Lower lobe of right lung (tissue), 2 donors: ENCODE measurements at places on chromosomes 16 and 17. TPM values are rescaled to one million over a fixed set of nuclear protein-coding genes. Genes with fewer than 3 reads are reported as not detected.

DNA sequence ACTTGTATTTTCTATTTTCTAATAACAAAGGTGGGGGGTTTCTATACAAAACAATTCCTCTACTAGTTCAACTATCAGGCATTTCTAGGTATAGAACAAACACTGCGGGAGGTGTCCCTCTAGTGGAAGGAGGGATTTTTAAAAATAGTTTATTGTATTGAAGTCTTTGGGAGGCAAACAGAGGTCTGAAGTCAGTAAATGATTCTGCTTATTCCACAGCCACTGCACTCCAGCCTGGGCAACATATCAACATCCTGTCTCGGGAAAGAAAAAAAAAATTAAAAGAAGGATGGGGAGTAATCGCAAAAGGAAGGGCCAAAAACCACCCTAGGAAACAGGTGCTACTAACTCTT lies 648 bp upstream of the ERCC4 start:
- DNase-seq = no peak

MYH8 gene
- not detected for total RNA-seq

- DNase-seq = no peak
These were observed 12.0 kb downstream of the ARL4D start for GRCh38 chr17:43410557-43411368.

DNA sequence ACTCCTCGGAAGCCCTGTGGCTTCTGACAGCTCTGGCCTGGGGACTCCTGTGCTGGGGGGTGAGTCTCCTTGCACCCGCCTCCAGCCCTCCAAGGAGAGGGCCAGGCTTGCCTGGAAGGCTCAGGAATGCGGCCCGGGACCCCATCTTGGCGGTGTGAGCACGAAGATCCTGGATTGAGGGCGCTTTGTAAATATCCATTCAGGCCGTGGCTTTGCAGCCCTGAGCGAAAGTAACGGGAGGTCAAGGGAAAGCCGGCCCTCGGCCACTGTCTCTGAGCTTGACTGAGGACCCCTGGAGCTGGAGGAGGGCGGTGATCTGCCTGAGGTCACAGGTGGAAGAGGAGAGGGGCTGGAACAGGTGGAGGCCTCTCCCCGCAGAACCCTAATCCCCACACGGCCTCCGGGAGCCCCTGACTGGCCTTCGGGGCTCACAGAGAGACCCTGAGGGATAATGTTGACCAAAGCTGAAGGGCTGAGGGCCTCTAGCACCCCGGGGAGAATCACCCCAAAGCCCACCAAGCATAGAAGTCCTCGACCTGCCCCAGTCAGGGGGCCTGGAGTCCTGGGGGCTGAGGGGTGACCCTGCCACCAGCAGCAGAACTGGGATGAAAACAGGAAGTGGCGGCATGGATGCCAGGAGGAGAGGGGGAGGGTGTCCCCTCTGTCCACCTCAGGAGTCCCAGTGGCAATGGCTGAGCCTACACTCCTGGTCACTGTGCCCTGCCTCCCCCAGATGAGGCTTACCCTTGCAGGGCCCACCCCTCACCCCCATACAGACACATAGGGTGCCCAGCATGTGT lies 8.3 kb upstream of the RASD1 start:
- peak; percentile 30 for DNase-seq

DNA sequence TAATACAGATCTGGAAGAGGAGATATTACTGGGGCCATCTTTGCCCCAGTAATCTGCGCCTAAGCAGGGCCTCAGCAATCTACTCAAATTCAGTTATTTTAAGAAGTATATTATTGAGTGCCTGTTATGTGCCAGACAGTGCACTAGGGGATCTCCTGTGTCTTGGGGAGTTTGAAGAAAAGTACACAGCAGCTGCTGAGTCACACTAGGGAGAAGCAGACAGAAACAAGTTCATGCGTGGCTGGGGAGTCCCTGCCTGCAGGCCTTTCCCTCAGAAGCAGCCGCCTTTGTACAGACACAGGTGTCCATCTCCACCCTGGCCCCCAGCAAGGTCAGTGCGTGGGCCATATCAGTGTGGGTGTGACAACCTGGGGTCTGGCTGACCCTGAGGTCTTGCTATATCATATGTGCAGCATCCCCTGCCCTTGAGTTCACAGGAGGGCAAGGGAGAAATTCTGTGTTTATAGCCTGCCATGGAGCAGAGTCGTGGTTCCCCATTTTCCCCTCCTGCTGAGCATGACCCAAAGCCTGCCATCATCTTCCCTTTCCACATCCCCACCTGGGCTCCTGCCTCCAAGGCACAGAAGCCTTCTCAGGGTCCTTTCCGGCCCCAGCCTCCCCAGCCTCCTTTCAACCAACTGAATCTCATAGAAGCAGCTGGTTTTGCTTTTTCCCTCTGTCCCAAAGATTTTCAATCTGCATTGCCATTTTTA lies 229.9 kb upstream of the SDK2 start:
- DNase-seq = no peak

- DNase-seq = no peak
These were observed 23.8 kb upstream of the ERN1 start for GRCh38 chr17:64153565-64154312.

DNA sequence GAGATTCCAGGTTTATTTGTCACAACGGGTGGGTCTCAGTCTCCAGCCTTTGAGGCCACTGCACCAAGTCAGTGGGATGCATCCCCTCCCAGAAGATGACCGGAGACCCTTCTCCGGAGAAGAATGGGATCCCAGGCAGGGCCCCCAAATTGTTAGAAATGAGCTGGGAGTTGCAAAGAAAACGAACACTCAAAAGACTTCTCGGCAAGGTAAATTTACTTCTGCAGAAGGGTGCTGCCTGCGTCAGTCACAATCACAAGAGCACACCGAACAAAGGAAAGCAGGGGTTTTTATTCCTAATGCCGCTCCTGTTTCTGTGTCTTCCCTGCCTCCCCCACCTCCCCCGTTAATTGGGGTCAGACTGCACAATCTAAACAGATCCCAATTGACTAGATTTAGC lies 61.4 kb downstream of the ATF7IP2 start:
- DNase-seq = no peak

- no peak for DNase-seq
These were observed 21.8 kb upstream of the CACNG4 start for GRCh38 chr17:66942451-66943264.

DNA sequence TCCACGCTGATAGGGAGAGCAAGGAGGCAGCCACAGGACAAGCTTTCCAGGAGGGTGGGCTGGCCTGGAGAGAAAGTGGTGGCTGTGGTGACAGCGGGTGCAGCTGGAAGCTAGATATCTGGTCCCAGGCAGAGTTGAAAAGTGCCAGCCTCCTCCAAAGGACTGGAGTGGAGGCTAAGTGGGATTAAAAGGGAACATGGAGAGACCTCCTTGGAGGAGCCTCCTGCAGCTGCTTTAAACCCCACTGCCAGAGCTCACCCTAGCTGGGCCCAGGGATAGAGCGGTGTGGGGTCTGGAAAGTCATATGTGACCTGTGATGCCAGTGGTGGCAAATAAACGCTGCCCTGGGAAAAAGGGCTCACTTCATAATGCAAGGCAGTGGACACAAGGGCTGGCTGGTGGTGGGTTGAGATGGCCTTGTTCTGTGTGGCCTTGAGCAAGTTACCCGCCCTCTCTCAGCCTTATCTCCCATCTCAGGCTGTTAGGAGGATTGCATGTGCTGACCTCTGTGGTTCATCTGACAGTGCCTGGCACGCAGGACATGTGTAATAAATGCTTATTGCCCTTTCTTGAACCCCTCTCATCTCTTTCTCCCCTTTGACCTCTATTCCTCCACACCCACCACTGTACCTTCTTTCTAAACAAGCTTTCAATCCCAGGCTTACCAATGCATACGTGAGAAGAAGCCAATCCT lies 61.0 kb upstream of the LGALS9 start:
- no peak for DNase-seq

DNA sequence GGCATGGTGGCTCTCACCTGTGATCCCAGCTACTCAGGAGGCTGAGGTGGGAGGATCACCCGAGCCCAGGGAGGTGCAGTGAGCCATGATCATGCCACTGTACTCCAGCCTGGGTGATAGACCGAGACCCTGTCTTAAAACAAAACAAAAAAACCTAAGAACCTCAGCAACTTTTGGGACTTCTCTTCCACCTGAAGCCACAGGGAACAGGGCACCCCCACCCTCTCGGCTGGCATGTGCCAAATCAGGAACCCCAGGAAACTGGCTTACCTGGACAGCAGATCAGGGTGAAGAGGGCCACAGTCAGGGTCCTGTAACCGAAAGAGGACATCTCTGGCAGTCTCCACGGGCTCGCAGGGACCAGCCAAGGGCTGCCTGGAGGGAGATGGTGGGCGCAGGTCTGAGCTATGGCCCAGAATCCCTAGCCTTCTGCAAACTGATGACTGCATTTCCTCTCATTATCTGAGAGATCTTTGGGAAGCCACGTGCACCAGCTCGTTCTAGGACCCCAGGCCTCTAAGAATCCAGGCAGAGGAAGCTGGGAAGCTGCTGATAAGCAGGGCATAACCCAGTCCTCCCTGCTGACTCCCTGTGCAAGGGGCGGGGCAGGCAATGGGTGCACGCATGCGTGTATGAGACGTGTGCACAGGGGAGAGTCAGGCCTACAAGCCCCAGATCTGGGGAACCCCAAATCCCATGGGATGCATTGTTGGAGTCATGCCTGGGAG lies 8.4 kb downstream of the PRR29 start:
- DNase-seq = no peak

DNA sequence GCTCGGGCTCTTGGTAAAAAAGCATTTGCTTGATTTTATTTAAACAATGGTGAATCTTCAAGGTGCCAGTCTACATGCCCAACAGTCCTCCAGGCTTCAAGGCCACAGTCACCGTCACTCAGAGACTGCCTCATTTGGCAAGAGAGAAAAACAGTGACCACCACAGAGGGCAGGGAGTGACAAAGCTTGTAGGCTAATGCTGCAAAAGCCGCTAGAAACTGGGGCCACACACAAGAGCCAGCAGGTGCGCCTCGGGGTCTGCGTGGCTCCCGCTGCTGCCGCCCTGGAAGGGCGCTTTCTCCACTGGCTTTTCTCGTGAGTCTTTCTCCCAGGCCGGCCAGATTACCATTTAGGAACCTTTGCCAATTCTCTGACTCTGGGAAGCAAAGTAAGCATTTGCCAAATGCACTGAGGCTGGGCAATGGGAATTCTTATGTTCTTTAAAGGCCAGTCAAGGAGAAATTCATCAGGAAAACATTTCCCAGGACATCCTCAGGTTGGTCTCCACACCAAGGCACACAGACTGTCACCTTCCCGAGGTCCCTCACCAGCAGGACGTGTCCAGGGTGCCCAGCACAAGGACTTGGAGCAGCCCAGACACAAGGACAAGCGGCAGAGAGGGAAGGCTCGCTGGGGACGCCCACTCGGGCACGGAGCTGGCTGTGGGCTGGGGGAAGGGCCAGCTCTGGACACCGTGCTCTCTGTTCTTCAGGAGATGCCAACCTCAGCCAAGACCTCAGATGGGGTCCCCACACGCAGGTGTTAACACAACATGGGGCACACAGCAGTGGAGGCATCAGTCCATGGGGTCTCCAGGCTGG lies 12.5 kb upstream of the C16orf95 start:
- peak; percentile 20 for DNase-seq

DNA sequence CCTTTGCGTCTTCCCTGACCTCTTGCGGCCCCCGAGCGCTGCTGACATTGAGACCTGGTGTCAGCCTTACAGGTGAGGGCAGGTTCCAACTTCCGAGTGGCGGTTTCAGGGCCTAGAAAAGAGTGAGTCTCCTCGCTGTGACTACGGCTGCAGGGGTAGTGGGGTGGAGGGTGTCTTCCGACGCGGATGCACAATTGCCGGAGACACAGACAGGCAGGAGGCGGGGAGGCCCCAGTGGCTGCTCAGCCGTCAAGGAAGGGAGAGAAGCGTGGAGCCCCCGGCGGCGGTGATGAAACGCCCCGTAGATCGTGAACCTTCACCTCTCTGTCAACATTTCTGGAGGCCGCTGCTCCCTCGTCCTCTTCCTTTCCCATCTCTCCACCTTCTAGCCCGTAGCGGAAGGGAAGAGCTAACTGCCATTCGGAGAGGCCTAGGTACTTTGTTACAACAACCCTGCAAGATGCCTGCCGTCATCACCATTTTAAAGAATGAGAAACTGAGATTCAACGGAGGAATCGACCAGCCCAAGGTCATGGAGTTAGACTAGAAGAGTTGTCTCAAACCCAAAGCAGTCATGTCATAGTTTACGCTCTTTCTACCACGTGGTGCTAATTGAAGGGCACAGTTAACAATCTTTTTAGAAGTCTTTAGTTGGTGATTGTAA lies 485 bp downstream of the DNAJA3 start:
- DNase-seq = no peak

- DNase-seq = no peak
These were observed 194.5 kb downstream of the SOX9 start for GRCh38 chr17:72315122-72315913.

HOXB1 gene
- total RNA-seq = not detected

DNA sequence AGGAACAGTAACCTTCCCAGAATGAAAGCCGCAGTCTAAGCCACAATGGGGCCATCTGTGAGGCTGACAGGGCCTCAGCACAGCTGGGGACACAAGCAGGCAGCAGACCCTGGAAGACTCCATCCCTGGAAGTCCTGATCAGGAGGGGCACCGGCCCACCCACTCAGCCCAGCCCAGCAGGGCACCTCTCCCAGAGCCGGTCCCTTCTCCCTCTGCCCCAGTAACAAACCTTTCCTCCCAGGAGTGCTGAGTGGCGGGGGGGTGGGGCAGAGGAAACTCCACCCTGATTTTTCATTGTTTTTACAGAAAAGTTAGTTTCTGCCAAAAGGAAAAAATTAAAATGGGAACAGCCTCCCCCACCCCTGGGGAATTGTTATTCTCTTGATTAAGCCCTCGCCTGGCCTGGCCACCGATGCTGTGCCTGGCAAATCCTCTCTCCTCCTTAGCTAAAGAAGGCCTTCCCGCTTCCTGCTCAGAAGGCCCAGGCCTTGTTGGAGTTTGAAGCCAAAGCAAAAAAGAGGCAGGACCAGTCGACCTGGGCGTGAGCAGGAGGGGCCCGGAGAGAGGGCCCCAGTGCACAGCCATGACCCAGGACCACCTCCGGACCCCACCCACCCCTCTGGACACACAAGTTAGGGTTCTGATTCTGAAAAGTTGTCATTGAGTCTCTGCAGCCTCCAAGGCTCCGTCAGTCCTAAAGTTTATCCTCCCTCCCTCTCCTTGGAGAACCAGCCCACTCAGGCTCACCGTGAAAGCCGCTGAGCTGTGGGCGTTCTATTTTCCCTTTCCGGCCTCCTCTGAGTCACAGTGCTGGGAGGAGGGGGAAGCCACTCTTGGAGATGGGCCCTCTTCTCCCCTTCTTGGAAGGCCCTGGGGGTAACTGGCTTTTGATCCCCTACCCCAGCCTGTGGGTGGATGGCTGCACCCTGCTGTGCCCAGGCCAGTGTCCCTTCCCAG lies 128.4 kb upstream of the TNRC6C start:
- DNase-seq = peak; percentile 43
